ENCODE measurements at places on chromosomes 5 and 9.

DNA sequence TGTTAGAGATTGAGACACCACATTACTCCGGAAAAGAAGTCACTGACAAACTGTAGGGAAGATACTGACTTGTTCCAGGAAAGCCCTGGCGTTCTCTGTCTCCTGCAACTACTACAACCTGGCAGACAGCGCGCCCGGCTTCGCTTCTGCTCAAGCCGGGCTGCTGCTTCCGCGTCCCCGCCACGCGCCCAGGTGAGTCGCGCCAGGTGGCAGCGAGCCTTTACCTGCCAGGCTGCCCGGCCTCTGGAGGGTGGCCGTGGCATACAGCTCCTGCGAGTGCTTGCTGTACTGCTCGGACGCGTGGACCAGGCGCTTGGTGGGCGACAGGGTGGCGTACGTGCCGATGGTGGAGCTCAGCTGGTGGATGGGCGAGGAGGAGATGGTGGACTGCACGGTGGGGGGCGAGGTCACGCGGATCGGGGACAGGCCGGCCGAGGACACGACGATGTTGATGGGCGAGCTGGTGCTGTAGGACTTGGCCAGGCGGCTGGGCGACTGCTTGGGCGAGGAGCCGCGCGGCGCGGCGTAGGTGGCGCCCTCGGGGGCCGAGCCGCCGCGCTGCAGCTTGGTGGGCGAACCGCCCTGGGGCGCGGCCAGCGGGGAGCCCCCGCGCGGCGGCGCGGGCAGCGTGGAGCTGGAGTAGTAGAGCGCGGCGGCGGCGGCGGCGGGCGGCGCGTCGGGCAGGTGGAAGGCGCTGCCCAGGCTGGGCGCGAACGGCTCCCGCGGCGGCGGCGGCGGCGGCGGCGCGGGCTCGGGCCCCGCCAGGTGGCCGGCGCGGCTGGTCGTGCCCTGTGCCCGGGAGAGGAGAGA, 519.6 kb downstream of the CTNND2 start:
- DNase-seq, result peak; percentile 6

- DNase-seq, result no peak
Measured at GRCh38 chr5:141902015-141902814, 21.5 kb upstream of the DELE1 start.

- peak; percentile 60 for DNase-seq
Measured at GRCh38 chr5:126357585-126358342, 65.4 kb upstream of the GRAMD2B start.

- DNase-seq, result no peak
Measured at GRCh38 chr5:76938177-76938576, 14.7 kb upstream of the CRHBP start.

- peak; percentile 27 for DNase-seq
Measured at GRCh38 chr5:123422433-123423277, 548 bp downstream of the CEP120 start.

- peak; percentile 91 for DNase-seq
Measured at GRCh38 chr9:79357616-79358015, 214.1 kb upstream of the TLE4 start.

GRCh38 chr5:4773827-4774317, 366.3 kb upstream of the ADAMTS16 start:
- no peak for DNase-seq

- peak; percentile 40 for DNase-seq
Measured at GRCh38 chr9:108021096-108021710, 531.6 kb upstream of the KLF4 start.

DNA sequence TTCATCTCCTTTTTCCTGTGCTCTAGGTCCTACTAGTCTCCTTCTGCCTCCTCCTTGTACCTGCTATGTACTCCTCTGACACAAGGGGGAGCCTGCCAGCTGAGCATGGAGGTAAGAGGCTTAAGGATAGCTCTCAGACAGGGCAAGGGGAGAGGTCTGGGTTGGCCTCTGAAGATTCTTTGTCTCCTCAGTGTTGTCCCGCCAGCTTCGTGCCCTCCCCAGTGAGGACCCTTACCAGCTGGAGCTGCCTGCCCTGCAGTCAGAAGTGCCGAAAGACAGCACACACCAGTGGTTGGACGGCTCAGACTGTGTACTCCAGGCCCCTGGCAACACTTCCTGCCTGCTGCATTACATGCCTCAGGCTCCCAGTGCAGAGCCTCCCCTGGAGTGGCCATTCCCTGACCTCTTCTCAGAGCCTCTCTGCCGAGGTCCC, 3.8 kb downstream of the CREB3 start:
- peak; percentile 79 for DNase-seq

DNA sequence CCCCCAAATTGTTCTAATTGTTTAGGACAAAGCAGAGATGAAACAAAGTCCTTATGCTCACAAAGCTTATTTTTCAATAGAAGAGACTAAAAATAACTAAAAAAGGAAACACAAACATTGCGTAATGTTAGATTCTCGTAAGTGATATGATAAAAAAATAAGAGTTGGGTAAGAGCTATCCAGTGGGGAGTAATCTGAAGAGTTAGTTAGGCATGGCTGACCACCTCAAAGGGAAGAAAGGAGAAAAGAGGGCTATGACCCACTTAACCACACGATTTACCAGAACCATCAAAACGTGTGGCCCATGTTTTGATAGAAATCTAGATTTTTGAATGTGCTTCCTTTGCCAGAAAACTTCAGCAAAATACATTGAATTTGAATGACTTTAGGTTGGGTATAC, 1296.8 kb upstream of the NUDT12 start:
- DNase-seq, result no peak

GRCh38 chr9:125472562-125472925, 210.9 kb downstream of the GAPVD1 start:
- no peak for DNase-seq

DNA sequence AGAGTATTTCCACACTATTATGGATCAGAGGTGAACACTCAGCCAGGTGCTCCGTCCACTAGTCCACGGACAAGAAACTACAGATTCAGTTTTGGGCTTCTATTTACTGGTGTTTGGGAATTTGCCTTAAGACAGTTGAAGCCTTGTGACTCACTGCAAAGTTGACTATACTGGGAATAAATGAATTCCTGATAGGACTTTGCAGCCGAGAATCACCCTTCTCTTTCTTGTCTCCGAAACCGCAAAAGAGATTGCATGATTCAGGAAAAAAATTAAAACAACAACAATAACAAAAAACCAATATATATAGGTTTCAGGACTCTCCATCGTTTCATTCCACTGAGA, 716 bp downstream of the TMEM171 start:
- DNase-seq, result no peak

DNA sequence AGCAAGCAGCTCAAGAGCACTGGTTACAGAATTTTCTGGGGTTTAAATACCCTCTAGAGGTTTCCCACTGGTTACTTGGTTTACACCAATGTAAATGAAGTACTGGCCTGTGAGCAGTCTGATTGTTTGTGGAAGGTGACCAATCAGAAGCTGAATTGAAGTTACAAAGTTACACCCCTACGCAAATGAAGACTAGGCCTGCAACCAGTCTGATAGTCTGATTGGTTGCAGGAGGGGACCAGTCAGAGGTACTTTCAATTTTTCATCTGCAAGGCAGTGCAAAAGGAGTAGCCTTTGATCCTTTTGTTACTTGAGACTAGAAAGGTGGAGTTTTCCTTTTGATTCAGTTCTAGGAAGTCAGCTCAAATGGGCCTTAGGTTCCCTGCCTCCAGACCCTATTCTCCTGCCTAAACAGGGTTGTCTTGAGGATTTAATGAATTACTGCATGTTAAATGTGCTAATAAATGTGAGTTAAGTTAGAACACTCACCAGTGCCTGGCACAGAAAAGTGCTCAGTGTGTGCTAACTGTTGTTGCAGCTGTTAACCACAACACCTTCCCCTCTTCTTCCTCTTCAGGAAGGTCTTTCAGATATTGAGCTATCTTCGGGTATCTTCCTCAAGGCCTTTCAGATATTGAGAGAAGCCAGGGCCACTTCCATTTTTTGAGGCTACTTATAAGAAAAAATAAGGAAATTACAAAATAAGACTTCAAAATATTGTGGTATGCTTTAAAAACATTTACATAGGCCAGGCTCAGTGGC, 32.1 kb upstream of the CLINT1 start:
- DNase-seq, result no peak

GRCh38 chr5:75928992-75929391, 154.2 kb upstream of the SV2C start:
- DNase-seq, result no peak

GRCh38 chr9:1978941-1979340, 36.2 kb upstream of the SMARCA2 start:
- peak; percentile 35 for DNase-seq

DNA sequence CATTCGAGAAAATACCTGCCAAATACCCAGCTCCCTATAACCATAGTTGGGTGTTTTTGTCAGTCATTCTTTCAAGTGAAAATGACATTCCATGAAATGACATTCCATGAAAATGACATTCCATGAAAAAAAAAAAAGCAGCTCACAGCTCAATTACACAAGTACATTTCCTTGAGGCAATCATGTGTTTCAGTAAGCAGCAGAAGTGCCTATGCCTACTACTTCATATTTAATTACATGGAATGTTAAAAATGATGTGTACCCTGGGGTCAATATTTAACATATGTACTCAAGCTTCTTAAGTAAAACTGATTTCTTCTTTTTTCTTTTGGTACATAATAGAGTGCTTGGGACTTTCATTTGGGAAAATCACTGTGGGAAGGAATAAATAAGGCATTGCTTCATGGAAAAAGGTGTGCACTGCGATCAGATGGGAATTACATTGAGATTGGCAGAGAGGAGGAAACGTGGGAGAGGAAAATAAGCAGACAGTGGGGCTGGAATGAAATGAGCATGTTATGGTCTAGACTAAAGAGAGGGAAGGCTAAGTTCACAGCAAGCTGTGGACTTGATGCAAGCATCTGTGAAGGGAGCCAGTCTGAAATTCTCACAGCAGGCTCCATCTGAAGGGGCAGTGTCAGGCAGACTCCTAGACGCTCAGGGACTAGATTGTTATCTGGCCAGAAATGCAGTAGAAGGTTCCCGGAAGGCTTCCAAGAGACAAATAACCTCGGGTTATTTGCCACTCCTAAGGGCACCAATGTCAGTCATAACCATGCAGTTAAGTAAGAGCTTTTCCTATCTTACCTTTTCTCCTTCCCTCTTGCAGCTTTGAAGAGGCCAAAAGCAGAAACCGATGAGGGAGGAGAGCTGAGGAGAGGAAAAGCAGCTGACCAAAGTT, 15.2 kb upstream of the SPATA9 start:
- DNase-seq, result no peak

GRCh38 chr9:113868501-113868900, 7.6 kb upstream of the ZNF618 start:
- DNase-seq, result no peak

- DNase-seq, result no peak
Measured at GRCh38 chr5:164392531-164392930, 887.1 kb downstream of the MAT2B start.

- no peak for DNase-seq
Measured at GRCh38 chr5:135602882-135603721, 24.3 kb upstream of the CXCL14 start.
